ENCODE measurements at places on chromosomes 7 and 10.

DNA sequence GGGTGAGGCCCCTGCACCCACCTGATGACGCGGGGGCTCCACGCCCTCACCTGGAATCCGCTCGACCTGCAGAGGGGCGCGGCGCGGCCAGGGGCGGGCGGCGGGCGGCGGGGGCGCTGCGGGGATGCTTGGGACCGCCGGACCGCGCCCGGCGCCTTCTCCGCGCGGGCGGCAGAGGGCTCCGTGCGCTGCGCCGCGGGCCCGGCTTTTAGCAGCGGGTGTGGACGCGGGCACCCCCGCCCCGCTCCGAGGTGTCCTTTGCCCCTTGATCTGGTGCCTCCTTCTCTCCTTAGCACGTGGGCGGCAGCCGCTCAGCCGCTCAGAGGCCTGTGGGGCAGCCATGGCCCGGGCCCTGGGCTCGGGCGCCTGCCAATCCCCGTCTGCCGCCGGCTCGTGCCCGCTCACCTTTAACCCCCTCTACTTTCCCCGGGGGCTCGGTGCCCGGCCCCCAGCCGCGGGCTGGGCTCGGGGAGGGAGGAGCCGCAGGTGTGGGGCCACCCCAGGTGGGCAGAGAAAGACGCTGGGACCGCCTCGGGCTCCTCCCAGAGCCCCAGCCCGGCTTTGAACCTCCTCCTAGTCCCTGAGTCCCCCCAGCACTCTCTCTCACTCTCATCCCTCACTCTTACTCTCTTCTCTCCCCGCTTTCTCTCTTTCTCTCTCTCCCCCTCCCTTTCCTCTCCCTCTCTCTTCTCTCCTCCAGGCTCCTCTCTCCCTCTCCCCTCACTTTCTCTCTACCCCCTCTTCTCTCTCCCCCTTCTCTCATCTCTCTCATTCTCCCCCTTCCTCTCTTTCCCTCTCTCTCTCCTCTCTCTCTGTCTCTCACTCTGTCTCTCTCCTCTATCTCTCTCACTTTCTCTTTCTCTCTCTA is 19.7 kb upstream of the VPS37D start:
- DNase-seq: peak; percentile 11

GRCh38 chr10:23535381-23535780 is 96.5 kb downstream of the OTUD1 start:
- no peak for DNase-seq

- no peak for DNase-seq
Observed at GRCh38 chr7:151549644-151550043, 29.9 kb upstream of the RHEB start.

DNA sequence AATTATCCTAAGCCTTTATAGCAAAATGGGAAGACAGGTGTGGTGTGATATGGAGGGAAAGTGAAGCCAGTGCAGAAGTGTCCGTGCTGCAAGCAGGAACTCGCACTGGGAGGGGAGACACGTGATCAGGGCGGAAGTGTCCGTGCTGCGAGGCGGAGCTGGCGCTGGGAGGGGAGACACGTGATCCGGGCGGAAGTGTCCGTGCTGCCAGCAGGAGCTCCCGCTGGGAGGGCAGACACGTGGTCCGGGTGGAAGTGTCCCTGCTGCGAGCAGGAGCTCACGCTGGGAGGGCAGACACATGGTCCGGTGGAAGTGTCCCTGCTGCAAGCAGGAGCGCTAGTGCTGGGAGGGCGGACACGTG is 40.5 kb upstream of the PRKAR1B start:
- no peak for DNase-seq

GRCh38 chr10:5732141-5732540 is 47.5 kb downstream of the TASOR2 start:
- DNase-seq: no peak

GRCh38 chr10:94103192-94103591 is 109.5 kb downstream of the PLCE1 start:
- DNase-seq: no peak

DNA sequence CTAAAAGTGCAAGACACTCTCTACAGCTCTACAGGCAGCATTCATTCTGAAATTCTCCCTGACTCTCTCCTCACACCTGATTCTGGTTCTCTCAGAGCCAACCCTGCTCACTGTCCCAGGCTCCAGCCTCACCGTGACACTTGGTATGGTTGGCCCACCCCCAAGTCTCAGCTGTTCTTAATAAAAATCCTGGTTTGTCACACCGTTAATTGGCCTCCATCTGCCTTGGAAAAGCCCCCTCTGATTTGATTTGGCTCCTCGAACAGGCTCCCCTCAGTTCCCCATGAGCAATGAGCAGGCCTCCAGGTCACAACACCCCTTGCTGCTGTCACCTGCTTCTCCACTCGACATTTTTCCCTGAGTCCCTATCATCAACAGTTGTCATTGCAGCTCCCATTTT is 507.3 kb upstream of the AUTS2 start:
- DNase-seq: no peak

GRCh38 chr10:17335065-17335464 is 107.0 kb downstream of the VIM start:
- no peak for DNase-seq

- DNase-seq: no peak
Observed at GRCh38 chr10:30495687-30496086, 61.7 kb downstream of the MAP3K8 start.

- no peak for DNase-seq
Observed at GRCh38 chr7:77362905-77363304, 53.2 kb downstream of the GSAP start.

DNA sequence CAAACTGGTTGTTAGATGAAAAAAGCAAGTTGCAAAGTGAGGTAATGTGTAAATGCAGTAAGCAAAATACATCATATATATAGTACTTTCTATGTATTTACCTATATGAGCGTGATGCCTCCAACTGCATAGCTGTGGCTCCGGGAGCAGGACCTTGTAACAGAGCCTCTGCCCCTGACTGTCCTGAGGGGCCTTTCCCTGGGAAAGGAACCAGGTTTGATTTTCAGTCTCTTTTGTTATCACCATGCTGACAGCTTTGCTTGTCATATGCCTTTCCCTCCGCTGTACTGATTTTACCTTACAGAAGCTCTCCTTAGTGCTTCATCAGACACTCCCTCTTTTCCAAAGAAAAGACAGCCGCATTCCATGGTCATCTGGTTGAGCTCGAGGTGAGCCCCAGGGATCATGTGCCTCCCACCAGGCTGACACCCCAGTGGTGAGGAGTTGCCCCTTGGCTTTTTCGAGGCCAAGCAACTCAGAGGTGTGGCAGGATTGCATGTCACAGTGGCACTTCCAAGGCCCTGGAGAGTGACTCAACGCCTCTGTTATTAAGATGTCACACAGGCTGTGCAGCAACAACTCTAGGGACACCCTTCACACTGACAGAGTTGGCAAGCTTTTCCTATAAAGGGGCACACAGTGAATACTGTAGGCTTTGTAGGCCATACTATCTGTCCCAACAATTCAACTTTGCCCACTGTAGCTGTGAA is 78.9 kb downstream of the ALOX5 start:
- DNase-seq: no peak

- no peak for DNase-seq
Observed at GRCh38 chr7:121604627-121605316, 208.7 kb upstream of the FAM3C start.

DNA sequence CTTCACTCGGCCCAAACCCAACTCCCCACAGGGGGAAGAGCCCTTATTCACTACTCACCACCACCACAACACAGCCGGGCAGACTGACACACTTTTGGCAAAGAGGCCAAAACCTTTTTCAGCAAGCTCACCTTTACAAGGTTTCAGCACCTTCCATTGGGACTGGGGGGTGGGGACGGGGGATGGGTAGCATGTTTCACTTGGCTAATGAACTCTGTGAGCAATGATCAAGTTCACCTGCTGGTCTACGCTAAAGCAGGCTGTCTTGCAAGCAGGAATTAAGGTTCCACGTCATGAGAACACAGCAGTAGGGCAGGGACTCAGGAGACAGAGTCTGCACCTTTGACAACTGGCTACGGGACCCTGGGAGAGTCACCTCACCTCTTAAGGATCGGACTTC is 7.0 kb downstream of the FAM53B start:
- no peak for DNase-seq

DNA sequence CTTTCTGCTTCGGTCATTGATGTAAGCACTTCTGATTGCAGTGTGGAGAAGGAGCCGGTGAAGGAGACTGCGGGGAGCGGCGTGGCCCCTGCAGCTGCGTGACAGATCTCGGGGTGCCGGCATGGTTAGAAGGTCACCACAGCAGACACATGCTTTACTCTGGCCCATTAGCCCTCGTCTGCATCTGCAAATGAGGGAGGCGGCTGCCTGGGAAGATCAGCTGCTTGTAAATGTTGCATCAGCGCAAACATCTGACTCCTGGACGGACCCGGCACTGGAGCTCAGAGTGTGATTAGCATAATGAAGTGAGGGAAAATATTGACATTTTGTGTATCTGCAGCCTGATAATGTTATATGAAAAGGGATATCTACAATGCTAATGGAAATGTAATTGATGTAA is 30.5 kb upstream of the MNX1 start:
- no peak for DNase-seq

All from hypothalamus (tissue), 51 donors.